ENCODE measurements at places on chromosomes 7 and 10.

DNA sequence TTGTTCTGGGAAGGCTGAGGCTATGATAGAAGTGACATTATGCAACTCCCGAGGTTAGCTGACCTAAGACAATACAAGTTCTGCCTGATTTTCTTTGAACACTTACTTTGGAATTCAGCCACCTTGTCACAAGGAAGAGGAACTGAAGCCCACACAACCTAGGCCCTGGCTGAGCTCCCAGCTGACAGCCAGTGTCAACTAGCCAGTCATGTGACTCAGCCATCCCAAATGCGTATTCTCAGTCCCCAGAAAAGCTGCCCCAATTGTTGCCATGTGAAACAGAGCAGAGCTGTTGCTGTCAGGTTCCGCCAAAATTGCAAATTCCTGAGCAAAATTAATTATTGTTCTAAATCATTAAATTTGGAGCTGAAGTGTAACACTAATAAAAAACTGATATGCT lies 1010.0 kb downstream of the XPNPEP1 start:
- DNase-seq, result no peak

DNA sequence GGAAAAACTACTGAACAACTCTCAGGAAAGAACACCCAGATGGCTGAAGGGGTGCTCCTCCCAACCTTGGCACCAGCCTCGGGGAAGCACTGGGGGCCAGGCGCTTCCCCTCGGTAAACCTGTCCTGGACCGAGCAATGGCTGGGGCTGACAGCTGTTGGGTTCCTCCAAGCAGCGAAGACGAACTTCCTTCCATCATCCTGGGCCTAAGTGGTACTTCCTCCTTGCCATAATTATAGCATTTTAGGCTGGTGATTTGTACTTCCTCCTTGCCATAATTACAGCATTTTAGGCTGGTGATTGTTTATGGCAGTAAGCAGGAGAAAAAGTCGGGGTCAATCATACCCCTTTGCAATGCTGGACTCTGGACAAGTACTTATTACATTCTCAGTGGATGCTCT lies 69.3 kb downstream of the MYOF start:
- DNase-seq, result no peak

DNA sequence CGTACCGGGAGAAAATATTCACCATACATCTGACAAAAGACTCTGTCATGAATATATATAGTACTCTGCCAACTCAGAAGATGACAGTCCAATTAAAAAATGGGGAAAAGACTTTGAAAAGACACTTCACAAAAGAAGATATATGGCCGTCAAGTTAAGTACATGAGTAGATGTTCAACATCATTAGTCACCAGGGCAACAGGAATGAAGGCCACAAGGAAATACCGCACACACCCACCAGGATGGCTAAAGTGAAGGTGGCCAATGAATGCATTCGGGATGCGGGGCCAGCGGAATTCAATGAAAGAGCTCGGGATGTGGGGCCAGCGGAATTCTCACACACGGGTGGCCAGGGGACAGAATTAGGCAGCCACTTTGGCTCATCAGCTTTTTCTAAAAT lies 42.2 kb downstream of the MAD1L1 start:
- no peak for DNase-seq

DNA sequence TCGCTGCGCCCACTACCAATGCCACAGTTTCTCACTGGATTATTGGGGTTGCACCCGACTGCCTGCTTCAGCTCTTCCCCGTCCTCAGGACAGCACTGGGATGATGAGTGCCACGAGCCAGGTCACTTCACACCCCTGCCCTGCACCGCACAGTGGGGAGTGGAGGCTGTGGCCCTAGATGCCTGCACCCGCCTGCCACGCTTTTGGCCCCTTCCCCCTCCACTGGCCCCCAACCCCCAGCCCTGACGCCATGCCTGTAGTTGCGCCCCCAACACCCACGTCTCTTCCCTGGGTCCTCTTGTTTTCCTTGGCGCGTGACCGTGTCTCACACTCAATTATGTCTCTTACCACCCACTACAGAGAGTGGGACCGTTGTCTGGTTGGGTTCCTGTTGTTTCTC lies 134.3 kb downstream of the VIPR2 start:
- no peak for DNase-seq

- DNase-seq, result no peak
Measured at GRCh38 chr10:15393139-15393825, 22.2 kb upstream of the FAM171A1 start.

- DNase-seq, result no peak
Measured at GRCh38 chr7:111146136-111146535, 55.2 kb downstream of the LRRN3 start.

- no peak for DNase-seq
Measured at GRCh38 chr7:36151921-36152755, 916 bp upstream of the EEPD1 start.

- no peak for DNase-seq
Measured at GRCh38 chr7:54712820-54713219, 46.2 kb downstream of the SEC61G start.

- DNase-seq, result no peak
Measured at GRCh38 chr7:142139597-142140400, 28.3 kb downstream of the MGAM2 start.

- no peak for DNase-seq
Measured at GRCh38 chr7:34452363-34452762, 205.7 kb upstream of the NPSR1 start.

DNA sequence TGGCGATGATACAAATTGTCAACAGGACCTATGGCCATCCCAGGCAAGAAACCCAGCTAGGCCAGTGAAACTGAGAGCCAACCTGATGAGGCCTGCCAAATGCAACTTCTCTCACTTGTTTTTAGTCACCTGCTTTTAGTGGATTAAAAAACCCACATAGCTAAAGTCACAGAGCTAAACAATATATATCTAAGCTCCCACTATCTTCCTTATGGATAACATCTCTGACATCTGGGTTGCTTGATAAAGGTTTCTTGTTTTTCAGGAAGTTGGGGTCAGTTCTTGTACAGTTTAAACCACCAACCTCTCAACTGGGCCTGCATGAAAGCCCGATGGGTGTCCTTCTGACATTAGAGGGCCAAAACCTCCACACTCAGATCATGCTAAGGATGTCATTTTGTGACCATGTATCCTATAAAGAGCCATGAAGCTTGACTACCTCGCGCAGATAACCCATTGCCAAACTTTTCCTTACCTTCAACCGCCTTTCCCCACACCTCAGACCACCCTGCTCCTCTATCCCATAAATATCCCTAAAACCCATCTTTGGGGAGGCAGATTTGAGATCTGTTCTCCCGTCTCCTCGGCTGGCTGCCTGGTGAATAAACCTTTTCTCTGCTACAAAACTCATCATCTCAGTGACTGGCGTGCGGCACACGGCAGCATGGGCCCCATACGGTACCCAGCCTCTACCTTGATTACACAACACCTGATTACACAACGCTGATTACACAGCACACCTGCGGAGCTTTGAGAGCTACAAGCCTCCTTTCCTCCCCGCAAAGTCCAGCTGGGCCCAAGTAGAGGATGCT lies 797 bp upstream of the STMP1 start:
- no peak for DNase-seq

- DNase-seq, result no peak
Measured at GRCh38 chr10:103853428-103854264, 1.7 kb downstream of the SH3PXD2A start.

DNA sequence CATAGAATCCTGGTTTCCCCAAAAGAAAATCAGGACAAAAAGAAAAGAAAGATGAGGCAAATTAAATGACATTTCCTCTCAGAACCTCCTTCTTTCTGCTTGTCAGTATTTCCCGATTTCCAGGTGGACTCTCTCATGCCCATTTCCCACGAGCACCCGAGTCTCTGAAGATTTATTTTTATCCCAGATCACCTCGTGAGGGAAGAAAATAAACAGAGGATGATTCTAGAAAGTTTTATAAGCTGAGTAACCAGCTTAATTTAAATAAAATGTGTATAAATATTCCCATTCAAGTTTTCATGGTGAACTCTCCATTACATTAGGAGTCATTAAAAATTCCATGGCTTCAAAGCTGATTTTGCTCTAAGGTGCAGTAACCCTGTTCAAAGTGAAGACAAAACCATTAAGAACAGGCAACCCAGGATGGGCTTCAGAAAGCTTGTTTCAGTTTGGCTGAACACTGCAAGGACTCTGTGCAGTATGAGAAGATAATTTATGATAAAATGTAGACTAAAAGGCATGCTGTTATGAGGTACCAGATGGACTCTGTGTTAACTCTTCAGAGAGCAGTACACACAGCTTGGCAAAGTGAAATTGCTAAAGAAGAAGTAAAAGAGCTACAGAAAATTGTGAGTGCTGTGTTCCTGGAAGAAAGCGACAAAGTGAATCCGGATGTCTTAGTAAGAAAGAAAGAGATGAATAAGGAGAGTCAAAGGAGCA lies 521.3 kb upstream of the LRRN3 start:
- DNase-seq, result no peak

GRCh38 chr10:44963772-44964633 lies 4.4 kb downstream of the RASSF4 start:
- DNase-seq, result no peak

GRCh38 chr10:992467-992866 lies 4.2 kb downstream of the GTPBP4 start:
- DNase-seq, result no peak

DNA sequence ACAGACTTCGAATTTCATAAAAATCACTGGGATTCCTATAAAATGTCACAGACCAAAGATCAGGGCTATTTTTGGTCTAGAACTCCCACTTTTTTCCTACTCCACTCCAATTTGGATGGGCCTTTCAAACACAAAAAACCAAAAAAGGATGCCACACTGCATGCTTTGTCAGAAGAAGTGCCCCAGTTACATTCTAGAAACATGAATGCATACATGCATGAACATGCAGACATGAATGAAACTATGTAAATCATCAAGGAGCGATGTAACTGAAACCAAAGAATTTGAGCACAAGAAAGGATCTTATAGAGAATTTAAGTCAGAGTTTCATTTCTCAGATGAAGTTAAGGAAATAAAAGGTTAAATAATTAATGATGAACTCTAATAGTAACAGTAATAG lies 31.8 kb upstream of the FAM133B start:
- no peak for DNase-seq

- DNase-seq, result no peak
Measured at GRCh38 chr10:65861249-65861648, 1064.6 kb upstream of the LRRTM3 start.

DNA sequence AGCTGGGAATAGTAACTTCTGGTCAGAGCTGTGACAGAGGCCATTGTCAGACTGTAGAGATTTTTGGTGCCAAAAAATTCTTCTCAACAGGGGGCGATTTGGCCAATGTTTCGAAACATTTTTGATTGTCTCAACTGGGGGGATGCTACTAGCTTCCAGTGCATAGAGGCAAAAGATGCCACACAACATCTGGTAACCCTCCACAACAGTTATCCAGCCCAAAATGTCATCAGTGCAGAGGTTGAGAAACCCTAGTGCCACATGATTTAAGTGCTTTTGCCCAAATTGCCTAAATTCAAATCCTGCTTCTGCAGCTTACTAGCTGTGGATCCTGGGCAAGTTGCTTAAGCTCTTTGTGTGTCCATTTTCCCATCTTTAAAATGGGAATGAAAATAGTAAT lies 71.9 kb downstream of the FZD1 start:
- no peak for DNase-seq

DNA sequence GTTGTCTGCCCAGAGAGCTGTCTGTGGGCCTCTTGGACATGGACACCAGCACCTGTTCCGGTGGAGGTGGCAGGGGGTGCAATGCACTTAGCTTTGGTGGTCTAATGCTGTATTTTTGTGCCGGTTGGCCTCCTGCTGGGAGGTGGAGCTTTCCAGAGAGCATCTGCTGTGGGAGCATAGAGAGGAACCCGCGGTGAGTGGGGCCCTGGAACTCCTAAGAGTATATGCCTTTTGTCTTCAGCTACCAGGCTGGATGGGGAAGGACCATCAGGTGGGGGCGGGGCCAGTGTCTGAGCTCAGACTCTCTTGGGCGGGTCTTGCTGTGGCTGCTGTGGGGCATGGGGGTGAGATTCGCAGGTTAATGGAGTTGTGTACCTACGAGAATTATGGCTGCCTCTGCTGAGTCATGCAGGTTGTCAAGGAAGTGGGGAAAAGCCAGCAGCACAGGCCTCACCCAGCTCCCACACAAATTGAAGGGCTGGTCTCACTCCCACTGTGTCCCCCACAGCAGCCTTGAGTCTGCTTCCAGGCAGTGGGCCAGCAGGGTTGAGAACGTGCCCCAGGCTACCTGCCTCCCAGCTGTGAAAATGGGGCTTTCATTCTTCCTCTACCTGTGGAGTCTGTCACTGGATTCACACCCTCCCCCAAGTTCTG lies 29.0 kb downstream of the JAKMIP3 start:
- no peak for DNase-seq

- no peak for DNase-seq
Measured at GRCh38 chr10:128056303-128057050, 69.7 kb downstream of the MKI67 start.

DNA sequence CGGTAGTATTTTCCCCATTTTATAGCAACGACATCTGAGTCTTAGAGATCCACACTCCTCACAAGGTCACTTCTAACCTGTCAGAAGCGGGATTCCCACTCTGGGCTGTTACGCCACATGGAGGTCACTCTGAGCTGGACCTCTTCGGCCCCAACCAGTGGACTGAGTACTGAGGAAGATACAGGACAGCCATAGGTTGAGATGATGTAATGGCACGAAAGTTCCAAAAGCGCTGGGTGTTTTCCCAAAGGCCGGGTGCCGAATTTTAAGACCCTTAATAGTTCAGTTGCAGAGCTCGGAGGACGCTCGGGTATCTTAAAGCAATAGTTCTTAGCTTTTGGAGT lies 699 bp downstream of the GHITM start:
- no peak for DNase-seq

DNA sequence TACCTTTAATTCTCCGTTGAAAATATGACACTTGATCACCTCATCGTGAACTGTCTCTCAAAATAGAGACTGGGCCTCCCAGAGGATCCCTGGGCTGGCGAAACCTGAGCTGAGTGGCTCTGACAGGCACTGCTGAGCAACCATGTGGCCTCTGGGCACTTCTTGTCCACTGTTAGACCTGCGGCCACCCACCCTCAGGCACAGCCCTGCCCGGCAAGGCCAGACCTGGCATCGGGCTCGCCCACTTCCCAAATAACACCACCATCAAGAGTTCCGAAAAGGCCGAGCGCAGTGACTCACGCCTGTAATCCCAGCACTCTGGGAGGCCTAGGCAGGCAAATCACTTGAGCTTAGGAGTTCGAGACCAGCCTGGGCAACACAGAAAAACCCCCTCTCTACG lies 82.5 kb downstream of the COBL start:
- DNase-seq, result no peak

- no peak for DNase-seq
Measured at GRCh38 chr10:102421757-102422512, 1.3 kb downstream of the FBXL15 start.

Measured in activated T-cell treated with anti-CD3 and anti-CD28 coated beads for 4 hours (primary cell).